DND-41 (cell line): ENCODE measurements at places on chromosomes 1 and 21.

DNA sequence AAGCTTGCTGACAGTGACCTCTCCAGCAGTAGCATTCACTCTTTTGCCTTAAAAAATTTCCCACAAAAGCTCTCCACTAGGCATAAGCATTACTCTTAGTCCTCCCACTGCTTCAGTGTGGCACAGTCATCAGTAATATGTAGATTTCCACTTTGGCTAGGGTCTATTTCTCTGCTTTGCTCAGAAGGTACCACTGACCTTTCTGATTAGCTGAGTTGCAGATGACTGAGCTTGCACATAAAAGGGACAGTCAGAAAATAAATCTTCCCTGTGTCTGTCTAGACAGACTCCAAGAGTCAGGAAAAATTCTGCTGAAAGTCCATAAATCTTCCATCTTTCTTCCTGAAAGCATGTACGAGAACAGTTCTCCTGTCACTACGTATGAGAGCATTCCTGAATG is 56.6 kb upstream of the APP start:
- no peak for DNase-seq

DNA sequence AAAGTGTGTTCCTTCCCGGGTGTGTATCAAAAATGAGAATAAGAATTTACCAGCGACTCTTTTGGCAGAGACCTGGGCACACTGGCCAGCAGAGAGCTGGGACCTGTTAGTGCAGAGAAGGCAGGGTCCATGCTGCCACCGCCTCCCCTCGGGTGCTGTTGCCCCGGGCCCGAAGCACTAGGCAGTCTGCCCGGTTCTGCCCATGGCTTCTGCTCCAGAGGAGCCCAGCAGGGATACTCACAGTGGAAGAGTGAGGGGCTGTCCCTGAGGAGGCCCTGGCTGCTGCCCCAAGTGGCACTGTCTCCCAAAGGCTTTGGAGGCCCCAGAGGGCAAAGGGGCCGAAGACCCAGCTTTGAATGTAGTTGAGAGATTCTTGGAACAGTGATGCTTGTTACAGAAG is 80.5 kb downstream of the MIS18A start:
- DNase-seq = no peak

DNA sequence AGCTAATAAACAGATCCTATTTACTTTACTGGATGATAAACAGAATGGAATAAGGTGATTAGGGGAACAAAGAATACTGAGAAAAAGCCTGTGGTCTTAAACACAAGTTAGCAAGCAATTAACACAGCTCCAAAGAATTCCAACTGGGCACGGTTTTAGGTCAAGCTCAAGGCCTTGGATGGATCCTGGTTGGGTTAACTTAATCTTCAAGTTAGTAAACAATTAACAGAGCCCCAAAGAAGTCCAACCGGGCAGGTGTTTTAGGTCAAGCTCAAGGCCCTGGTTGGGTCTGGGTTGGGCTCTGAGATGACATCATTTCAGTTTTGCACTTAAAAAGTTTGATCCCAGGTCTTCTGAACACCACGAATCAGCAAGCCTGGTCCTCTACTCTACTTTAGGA is 1086.3 kb upstream of the TMPRSS15 start:
- no peak for DNase-seq

DNA sequence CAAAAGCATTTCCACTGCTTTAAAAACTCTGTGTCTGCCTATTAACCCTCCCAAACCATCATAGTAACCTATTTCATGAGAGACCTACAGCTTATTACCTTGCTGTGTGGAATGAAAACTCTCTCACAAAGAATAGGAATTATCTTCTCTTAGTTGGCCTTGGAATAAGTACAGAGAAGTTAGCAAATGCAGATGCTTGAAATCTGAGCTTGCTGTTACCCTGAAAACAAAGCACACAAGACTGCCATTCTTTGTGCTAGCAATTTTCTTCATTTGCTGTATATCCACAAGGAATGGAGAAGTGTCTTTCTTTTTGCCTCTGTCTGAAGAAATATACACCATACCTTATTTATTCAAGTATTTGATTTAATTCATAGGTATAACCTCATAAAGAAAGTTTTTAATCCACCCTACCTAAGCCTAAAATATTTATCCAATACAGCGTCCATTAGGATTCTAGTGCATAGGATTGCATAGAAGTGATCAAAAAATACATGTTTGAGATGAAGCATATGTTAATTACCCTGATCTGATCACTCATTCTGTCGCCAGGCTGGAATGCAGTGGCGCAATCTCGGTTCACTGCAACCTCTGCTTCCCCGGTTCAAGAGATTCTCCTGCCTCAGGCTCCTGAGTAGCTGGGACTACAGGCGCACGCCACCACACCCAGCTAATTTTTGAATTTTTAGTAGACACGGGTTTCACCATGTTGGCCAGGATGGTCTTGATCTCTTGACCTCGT is 451.1 kb downstream of the LTN1 start:
- no peak for DNase-seq

DNA sequence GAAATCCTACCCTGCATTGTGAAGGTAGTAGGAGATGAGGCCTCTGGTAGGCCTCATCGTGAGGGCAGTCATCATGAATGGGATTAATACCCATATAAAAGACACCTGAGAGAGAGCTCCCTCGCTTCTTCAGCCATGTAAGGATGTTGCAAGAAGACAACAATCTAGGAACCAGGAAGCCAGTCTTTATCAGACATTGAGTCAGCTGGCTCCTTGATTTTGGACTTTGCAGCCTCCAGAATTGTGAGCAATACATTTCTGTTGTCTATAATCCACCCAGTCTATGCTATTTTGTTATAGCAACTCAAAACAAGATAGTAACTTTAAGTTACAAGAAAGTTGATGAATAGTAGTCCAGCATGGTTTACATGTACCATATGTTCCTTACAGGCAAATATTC is 208.5 kb downstream of the KCNT2 start:
- no peak for DNase-seq

DNA sequence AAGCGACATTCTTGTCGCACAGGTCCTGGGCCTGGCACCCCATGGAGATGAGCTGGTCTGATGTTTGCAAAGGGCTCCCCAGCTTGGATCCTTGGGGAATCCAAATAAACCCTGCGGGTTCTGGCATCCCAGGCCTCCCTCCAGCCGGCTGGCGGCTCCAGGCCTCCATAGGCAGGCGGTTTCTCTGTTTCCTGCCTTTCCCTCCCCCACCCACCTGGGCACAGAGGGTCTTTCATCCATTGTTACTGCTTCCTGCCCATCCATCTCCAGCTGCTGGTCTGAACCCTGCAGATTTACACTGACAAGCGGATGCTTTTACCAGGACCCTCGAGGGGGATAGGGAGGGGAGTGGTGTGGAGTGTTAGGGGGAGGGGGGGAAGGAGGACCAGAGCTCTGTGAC is 39.1 kb upstream of the ID3 start:
- DNase-seq = peak; percentile 82

DNA sequence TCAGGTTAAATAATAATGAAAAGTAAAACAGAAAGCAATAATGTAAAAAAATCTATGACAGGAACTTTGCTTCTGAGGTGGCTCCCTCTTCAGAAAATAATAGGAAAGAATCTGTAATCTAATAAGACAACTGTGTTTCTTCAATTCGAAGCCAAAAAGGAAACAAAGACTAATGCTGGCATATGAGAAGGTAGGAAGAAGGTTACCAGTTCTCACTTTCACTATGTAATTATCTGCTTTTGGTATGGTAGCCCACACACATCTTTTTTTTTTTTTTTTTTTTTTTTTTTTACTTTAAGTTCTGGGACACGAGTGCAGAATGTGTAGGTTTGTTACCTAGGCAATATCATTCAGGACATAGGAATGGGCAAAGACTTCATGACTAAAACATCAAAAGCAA is 47.1 kb downstream of the COP1 start:
- no peak for DNase-seq

GRCh38 chr1:91545506-91546300 is 45.1 kb downstream of the CDC7 start:
- DNase-seq = no peak

DNA sequence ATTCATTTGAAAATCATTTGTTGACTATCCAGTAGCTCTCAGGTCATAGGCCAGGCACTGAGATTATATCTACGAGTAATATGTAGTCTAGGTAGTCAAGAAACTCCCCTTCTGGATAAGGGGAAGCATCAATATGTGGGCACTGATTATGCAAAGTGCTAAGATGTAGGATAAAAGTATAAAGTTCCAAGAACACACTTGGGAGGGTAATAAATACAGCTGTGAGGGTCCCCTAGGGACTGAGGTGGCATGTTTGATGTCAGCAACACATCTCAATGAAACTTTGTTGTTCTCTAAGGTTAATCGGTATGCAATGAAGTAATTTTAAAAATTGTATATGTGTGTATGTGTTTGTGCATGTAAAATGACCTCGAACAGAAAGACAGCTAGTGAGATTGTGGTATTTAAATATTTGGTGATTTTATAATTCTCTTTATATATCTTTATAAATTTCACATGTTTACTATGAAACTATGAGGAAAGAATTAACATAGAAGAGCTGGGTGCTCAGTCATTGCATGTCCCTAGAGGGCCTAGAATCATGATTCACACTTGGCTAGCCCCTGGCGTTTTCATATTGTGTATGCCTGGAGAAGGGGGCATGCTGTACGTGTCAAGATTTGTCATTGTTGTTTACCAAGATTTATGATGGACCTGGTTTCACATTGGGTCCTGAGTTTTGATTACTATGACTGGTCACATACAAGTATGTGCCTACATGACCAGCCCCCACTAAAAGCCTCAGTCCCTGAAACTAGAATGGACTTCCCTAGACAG is 140.1 kb upstream of the DUSP10 start:
- no peak for DNase-seq

- DNase-seq = no peak
Measured at GRCh38 chr1:24490101-24490781, 12.4 kb upstream of the RCAN3 start.

DNA sequence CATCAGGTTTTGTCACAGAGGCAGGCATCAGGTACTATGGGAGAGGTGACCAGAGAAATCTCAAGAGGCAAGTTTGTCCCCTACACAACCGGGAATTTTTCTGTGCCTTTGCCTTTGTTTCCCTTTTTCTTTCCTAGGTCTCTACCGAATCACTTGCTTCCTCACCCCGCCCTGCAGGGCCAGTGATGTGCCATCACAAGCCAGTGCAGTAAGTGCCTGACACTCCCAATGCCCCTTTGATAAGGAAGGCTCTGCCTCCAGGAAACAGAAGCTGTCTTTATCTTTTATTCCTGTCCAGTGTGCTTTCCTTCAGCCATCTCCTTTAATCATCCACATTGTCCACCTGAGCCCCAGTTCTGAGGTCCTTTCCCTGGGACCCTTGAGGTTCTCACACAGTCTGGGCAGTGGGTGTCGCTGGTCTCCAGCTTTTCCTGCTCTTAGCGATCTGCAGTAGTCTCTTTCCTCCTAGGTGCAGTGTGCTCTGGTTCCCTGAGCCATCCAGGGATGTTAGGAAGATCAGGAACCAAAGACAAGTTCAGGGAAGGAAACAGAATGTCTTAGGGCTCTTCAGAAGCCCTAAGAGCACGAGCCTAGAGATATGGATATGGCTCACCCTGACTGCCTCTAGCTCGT is 36.6 kb downstream of the GJA5 start:
- no peak for DNase-seq

DNA sequence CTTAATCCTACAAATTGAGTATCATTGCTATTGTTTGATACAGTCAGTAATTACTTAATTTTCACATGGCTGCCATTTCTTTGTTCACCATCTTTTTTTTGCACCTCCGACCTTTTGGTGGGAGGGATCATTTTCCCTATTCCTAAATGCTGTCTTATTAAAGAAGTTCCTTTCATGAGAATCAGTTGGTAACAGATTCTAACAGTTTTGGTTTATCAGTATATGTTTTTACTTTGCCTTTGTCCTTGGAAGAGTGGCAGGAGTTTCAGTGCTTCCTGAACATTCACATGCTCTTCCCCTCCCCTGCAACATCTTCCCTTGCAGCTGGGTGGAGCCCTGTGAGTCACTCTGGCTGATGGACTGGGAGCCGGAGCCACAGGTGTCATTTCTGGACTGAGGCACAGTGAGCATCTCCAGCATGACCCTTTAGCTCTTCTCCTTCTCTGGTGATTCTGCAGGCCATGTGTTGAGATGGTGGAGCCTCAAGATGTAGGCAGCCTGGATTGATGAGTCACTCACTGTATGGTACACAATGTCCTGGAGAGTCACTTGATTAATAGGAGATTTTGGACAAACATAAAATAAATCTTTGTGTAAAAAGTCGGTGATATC is 217.7 kb downstream of the URB2 start:
- DNase-seq = no peak

DNA sequence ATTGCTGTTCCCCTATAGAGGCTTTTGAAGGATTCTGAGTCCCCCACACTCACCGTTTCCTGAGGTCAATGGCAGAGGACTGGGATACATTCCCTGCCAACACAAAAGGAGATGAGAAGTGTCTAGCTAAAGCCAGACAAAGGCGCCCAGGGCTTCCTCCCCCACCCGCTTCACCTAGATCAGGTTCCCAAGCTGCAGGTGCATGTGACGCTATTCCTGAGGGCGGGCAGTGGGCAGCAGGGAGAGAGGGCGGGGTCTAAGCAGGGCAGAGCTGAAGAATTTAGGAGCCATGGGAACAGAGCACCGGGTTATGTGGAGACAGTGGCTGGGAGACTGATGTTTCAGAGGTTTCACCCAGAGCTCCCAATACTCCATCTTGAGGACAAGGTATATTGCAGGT is 6.0 kb upstream of the ARHGEF2 start:
- DNase-seq = no peak

- no peak for DNase-seq
Measured at GRCh38 chr1:53698384-53698980, 40.5 kb downstream of the GLIS1 start.

DNA sequence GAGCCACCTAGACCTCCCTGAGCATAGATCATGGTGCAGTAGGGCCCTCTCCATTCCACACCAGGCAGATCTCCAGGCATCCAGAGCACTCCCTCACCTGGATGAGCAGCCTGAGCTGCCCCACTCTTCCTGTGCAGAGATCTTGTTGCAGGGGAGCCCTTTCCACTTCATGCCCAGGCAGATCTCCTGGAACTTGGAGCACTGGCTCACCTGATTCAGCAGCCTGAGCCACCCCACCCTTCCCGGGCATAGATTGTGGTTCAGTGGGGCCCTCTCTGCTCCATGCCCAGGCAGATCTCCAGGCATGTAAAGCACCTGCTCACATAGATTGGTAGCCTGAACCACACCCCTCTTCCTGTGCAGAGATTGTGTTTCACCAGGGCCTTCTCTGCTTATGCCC is 78.0 kb downstream of the SEC16B start:
- DNase-seq = no peak

GRCh38 chr1:245325922-245326795 is 171.4 kb downstream of the KIF26B start:
- no peak for DNase-seq

DNA sequence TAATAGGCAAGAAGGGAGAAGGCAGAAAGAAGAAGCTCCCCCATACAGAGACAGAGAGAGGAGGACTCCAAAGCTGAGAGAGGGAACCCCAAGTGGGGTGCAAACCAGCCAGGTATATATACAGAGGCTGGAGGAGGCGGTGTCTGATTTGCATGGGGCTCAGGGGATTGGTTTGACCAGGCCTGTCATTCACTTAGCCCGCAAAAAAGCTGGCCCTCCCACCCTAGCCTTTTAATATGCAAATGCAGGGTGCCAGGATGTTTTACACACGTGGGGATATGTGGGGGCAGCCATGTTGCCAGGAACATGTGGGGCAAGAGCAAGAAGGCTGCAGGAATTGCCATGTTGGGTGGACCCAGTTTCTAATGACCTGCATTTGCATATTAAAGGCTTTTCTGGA is 37.0 kb upstream of the TENT5B start:
- peak; percentile 47 for DNase-seq
